ENCODE measurements at places on chromosomes 6 and 20. TPM values are rescaled to one million over a fixed set of nuclear protein-coding genes. Genes with fewer than 3 reads are reported as not detected.

Gene GMPR
- total RNA-seq = 22.4 TPM

Gene FOXS1
- 1.2 TPM for total RNA-seq

Gene SLC17A3
- 0.77 TPM for total RNA-seq

Gene RIPOR3
- 28.4 TPM for total RNA-seq

- peak overlapping the region; percentile 24 for H3K4me3 ChIP-seq
- peaks cover 10% of the 10 kb centered on the region for H3K4me1 ChIP-seq
- H3K27ac ChIP-seq = peak overlapping the region; percentile 53
- H3K27me3 ChIP-seq = no peaks in the 10 kb centered on the region
- DNase-seq = peak; percentile 62
- H3K36me3 ChIP-seq = no peaks in the 10 kb centered on the region
Observed at GRCh38 chr6:29792123-29793035, 35.2 kb upstream of the HLA-G start.

GRCh38 chr6:95614094-95614493 is 36.8 kb downstream of the MANEA start:
- H3K4me1 ChIP-seq = no peaks in the 10 kb centered on the region
- no peak for DNase-seq
- H3K27me3 ChIP-seq = no peaks in the 10 kb centered on the region
- H3K36me3 ChIP-seq = no peaks in the 10 kb centered on the region

DNA sequence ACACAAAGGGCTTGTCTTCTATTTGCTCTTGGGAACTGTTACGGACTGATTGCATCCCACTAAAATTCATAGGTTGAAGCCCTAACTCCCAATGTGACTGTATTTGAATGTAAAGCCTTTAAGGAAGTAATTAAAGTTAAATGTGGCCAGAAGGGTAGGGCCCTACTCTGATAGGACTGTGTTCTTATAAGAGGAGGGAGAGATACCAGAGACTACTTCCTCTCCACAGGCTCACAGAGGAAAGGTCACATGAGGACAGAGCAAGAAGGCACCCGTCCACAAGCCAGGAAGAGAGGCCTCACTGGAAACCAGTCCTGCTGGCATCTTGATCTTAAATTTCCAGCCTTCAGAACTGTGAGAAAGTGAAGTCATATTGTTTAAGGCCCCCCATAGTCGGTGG is 211.9 kb downstream of the CDH26 start:
- H3K27ac ChIP-seq = no peak overlapping the region
- no peaks in the 10 kb centered on the region for H3K27me3 ChIP-seq
- no peak overlapping the region for H3K4me3 ChIP-seq
- no peaks in the 10 kb centered on the region for H3K4me1 ChIP-seq

DNA sequence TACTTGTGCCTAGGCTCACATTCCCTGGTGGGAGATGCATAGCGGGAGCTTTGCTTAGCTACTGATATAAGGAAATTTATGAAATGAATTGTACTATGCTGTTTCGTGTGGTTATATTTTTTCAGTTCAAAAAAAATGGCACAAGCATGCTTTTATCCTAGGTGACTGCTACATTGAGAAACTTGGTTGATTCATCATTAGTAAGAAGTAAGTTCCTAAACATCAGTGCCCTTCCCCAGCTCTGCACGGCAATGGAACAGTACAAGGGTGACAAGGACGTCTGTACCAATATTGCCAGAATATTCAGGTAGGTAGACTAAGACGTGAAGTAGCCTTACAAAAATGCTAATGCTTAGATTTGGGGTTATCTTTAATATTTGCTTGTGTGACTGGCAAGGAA is 79.7 kb downstream of the ARMC2 start:
- no peak overlapping the region for H3K27ac ChIP-seq
- no peaks in the 10 kb centered on the region for H3K4me1 ChIP-seq
- no peak for DNase-seq
- no peaks in the 10 kb centered on the region for H3K36me3 ChIP-seq
- H3K27me3 ChIP-seq = no peaks in the 10 kb centered on the region
- H3K4me3 ChIP-seq = no peak overlapping the region

All from adrenal gland (tissue), 19 donors.